ENCODE measurements at places on chromosomes 3 and 15.

DNA sequence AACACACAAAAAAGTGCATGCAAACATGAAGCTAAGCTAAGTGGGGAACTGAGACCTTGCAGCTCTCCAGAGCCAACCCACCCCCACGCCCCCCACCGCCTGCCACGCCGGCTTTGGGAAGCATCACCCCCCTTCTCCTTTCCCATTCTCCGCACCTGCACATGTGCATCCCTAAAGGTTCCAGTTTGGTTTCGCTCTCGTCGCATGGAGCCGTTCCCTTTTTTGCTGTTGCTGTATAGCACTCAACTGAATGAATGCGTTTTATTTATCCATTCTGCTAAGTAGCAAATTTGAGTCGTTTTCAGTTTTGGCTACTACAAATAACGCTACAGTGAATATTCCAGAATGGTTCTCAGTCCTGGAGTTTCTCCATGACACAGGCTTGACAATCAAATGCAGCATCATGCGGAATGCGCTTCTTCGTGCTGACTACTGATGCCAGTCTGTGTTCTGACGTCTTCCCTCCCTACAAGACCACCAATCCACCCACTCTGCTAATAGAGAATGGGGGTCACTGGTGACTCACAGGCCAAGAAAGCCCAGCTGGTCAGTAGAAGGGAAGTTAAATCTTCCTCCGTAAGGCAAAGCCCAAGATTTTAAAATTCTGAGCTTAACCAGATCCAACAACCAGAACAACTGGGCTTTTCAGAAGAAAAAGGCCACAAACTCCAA lies 115.3 kb downstream of the XXYLT1 start:
- DNase-seq: no peak

- DNase-seq: no peak
Measured at GRCh38 chr3:119635719-119636118, 24.7 kb downstream of the POPDC2 start.

GRCh38 chr3:193130576-193130975 lies 110.4 kb upstream of the PLAAT1 start:
- DNase-seq: no peak

DNA sequence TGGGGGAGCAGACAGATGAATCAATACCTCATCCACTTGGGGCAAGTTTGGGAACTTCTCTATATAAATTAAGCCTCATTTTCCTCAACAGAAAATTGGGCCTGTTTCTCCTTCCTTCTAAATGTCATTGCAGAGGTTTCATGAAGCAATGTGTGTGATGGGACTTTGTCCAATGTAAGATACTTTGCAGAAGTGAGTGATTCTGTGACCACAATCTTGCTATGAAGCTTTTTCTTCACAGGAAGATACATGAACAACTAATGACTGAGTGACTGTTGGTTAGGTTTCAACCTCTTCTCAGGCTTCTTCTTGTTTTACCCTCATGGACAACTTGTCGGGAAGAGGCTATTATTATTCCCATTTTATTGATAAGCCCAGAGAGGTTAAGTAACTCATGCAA lies 11.0 kb downstream of the TMEM45A start:
- DNase-seq: no peak

GRCh38 chr3:175495331-175495730 lies 636.2 kb downstream of the NAALADL2 start:
- no peak for DNase-seq

GRCh38 chr3:57689367-57690053 lies 3.4 kb downstream of the DENND6A start:
- DNase-seq: no peak

- DNase-seq: no peak
Measured at GRCh38 chr3:141331377-141332318, 36.7 kb upstream of the ZBTB38 start.

DNA sequence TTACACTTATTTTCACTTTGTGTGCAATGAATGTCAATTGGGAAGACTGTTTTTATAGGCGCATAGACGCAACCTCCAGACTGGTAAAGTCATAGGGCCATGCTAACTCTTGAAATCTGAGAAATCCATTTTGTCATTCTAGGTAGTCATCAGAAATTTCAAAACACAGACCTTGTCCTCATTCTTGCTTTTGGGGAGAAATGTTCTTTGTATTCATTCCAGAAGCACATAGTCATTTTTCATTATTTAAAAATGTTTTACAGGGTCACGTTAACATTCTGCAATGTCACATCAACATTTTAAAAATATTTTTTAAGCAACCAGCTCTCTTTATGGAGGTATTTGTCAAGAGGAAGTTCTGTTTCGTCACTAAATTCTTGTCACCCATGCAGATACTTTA lies 898.4 kb downstream of the PDCD6IP start:
- no peak for DNase-seq

- DNase-seq: no peak
Measured at GRCh38 chr3:169455472-169455871, 208.0 kb downstream of the MECOM start.

DNA sequence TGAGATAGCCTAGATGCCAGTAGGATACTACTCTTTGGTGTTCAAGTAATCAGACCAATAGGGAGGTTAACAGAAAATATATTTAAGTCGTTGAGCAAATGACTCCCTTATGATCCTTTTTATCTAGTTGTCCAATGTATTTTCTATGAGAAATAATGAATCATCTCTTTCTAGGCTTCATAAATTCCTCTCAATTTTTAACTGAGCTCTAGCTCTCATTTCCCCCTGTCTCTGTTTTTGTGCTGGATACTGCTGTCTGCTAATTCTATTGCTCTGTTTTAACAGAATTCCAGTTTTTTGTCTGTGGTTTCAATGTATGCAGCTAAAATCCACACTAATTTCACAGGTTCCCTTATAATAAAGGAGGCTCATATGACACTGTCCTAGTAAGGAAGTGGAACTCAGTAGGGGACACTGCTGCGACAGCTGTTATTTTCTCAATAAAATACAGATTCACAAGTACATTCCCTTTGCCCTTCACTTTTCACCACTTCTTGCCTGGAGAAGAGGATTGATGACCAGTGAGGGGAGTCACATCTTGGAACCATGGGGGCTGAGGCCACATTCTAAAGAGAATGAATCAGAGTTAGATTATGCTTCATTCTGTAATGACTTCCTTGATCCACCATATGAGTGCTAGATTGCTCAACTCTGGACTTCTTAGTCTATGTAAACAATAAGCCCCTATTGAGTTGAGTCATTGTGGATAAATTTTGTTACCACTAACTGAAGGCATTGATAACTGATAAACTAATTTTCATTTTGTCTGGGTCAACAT lies 558.7 kb upstream of the KCNMB2 start:
- DNase-seq: no peak

DNA sequence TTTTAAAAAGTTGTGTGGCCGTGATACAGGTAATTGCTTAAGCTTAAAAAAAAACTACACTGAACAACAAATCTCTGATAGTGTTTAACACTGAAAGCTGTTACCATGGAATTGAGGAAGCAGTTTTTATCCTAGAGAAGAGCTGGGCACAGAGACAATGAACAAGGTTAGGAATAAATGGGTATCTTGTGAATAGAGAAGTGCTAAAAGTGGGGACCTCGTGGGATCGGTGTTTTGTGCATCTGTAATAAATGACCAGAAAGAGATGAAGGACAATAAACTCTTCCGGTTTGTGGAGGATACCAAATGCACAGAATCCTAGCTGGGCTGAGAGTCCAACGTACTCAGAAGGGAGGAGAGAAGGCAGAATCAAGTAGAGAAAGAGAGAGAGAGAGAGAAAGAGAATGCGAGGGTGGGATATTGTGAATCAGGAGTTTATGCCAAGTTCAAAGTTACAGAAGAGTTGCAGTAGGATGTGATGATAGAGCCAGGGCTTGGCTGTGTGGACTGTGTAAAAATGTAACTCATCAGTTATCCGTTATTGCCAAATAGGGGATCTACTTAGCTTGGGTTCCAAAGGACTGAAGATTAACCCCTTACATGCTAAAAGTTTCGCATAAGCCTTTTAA lies 148.9 kb downstream of the IL20RB start:
- no peak for DNase-seq

DNA sequence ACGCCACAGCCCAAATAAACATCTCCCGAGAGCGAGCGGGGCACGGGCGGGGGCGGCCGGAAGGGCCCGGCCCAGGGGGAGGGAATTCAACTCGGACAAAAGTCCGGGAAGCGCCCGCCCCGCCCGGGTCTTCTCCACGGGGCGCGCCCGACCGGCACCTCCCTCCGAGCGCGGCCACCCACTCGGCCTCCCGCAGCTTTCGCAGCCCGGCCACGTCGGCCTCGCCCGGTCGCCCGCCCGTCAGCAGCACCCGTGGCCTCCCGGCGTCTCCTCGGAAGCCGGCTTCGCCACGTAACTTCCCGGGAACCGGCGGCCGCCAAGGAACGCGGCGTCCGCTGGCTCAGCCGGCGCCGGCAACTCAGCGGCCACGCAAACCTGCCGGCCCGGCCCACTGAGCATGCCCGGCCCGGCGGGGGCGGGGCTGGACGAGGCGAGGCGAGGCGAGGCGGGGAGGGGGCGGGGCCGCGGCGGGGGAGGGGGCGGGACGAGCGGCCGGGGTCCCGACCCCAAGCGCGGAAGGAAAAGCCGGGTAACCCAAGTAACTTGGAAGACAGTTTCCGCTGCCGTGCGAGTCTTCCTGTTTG lies at the start of gene TJP1:
TJP1 (minus strand) TSS at position 369 of the 584 bp plus-strand sequence. CDS start 440 bp downstream, outside the sequence.
- DNase-seq: no peak

- no peak for DNase-seq
Measured at GRCh38 chr15:73965758-73966113, 26.4 kb downstream of the STOML1 start.

GRCh38 chr3:173096140-173096539 lies 44.9 kb downstream of the SPATA16 start:
- no peak for DNase-seq

DNA sequence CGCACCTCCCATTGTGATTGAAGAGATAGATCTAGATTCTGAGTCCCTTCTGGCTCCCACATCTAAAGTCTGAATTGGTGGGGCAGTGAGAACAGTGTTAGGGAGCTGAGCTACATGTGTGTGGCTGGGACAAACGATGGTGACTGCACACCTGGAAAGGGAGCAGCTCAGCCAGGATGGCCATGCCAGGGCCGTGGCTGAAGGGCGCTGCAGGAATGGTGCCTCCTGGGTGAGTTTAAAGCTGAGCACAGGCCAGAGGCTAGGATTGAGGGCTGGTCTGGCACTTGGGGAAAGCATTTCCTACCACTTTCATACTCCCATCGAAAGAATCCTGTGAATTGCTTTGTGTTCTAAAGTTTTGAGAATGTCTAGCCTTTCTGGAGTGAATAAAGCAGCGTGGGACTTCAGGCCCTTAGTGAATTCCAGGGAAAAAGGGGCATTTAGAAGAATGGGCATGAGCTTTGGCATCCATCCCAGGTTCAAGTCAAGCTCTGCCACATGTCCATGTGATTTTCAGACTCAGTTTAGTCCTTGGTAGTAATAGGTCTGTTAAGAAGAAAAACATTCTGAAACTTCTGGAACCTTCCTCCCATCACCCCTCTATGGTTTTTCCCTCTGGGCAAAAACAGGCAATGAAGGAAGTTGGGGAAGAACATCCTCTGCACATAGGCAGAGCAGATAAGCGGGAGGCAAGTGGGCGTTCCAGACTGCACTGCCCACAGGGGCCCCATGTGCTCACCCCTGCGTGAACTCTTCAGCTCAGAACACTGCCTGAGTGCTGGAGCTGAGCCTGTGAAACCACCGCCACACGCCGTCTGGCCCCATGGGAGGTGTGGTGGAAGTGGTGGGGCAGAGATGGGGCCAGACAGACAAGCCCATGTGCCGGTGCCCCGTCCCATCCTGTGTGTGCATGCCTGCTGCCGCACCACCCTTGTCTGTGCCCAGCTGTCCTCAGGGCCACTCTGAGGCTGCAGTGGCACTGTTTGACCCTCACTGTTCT lies 12.9 kb upstream of the CPNE9 start:
- no peak for DNase-seq

DNA sequence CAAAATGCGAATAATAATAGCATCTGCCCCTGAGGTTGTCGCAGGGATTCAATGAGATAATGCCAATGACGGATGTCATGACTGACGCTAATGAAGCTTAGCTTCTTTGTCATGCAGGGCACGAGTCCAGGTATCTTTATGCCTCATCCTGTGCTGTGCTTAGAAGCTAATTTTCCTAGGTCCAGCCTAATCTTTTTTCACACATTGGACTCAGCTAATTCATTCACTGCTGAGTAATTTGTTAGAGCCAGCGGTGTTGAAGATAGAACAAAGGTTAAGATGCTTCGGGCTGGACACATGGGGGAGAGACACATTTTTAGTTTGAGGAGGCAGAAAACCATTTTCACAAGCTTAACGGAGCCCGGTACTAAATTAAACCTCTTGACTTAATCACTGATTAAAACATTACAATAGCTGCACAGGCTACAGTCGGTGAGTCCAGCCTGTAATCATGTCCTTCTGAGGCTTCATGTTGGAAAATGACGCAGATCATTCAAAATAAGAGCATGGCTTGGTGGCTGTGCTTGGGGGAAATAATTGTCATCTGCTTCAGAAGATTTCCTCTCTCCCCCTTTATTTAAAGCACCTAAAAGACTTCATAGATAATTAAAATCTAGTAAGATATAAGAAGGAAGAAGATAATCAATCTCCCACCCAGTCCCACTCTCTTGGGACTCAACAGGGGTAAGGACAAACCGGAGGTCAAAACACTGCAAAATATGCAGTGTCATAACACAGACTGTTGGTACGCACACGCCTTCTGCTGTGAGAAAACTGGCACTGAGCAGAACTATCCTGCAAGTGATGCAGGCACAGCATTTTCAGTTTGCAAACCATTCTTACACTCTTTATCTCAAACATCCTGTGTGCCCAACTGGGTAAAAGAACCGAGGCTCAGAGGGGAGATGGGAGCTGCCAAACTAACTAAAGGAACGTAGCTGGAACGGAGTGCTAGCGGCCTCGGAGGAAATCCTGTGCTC lies 3.3 kb upstream of the CCDC174 start:
- DNase-seq: no peak

DNA sequence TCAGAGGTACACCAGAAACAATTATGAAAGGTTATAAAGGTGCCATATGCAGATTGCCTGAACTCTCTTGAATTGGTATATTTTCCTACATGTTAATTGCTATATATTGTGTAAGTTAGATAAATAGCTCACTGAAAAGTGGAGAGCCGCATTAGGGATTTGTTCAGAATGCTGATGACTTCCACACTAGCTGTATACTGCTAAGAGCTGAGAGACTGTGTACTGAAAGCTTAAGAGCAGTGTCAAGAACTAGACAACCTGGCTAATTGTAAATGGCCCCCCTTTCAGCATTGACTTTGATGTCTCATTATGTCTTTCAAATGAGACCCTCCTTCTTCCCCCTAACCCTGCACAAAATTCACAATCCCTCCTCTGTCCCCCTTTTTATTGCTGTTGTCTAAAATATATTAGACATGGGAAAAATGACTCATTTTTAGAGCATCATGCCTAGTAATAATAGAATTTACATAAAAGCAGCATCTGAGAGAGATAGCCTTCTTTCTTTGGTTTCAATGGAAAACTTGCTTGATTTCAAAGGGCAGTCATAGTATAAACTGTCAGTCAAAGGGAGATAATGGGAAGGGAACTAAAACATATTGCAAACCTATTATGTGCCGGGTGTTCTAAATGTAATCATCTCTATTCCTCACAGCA lies 34.7 kb upstream of the GREM1 start:
- DNase-seq: no peak

- DNase-seq: no peak
Measured at GRCh38 chr3:24264748-24265158, 229.9 kb downstream of the THRB start.

- no peak for DNase-seq
Measured at GRCh38 chr15:50137330-50137761, 18.3 kb upstream of the ATP8B4 start.
